NCI-H1105 treated with DMSO at 0.1 percent for 48 hours (cell line): ENCODE measurements at places on chromosomes 7 and 10.
A peak's percentile ranks its signal among the peaks of the same experiment; 100 is the strongest.

DNA sequence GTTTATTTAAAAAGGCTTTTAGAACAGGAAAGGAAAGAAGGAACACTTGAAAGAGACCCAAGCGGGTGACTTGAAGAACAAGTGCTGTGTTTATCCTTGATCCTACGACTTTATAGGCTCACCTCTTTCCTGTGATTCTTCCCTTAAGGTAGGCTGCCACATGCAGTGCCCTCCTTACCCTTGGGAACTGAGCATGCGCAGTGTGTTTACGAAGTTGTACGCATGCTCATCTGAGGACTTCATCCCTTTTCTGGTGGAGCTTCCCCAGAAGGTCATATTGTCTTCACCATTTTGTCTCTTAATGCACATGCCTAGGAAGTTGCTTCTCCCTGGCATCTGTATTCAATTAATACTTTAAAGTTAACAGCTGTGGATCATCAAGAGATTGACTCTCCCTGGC lies 49.9 kb upstream of the VOPP1 start:
- DNase-seq, result no peak

GRCh38 chr7:129271500-129272355 lies 46.9 kb downstream of the AHCYL2 start:
- peak; percentile 52 for DNase-seq

- no peak for DNase-seq
Observed at GRCh38 chr10:6161921-6162320, 40.8 kb upstream of the PFKFB3 start.

GRCh38 chr7:155252444-155252887 lies 45.2 kb upstream of the INSIG1 start:
- DNase-seq, result no peak

- no peak for DNase-seq
Observed at GRCh38 chr7:64905133-64905532, 2.1 kb downstream of the ZNF273 start.

- DNase-seq, result no peak
Observed at GRCh38 chr7:80629023-80629422, 9.4 kb upstream of the CD36 start.

- DNase-seq, result peak; percentile 33
Observed at GRCh38 chr10:132248455-132249225, 59.1 kb downstream of the STK32C start.

- no peak for DNase-seq
Observed at GRCh38 chr10:96565774-96566173, 21.0 kb downstream of the TM9SF3 start.

DNA sequence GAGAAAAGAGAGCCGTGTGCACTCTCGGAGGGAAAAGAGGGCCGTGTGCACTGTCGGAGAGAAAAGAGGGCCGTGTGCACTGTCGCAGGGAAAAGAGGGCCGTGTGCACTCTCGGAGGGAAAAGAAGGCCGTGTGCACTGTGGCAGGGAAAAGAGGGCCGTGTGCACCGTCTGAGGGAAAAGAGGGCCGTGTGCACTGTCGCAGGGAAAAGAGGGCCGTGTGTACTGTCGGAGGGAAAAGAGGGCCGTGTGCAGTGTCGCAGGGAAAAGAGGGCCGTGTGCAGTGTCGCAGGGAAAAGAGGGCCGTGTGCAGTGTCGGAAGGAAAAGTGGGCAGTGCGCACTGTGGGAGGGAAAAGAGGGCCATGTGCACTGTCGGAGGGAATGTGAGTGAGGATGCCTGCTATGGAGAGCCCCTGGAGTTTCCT lies 188.7 kb downstream of the DNAJB6 start:
- DNase-seq, result no peak

GRCh38 chr7:39951226-39952194 lies 1.5 kb downstream of the CDK13 start:
- DNase-seq, result peak; percentile 58

GRCh38 chr10:129501652-129502436 lies 34.8 kb downstream of the MGMT start:
- DNase-seq, result peak; percentile 22

DNA sequence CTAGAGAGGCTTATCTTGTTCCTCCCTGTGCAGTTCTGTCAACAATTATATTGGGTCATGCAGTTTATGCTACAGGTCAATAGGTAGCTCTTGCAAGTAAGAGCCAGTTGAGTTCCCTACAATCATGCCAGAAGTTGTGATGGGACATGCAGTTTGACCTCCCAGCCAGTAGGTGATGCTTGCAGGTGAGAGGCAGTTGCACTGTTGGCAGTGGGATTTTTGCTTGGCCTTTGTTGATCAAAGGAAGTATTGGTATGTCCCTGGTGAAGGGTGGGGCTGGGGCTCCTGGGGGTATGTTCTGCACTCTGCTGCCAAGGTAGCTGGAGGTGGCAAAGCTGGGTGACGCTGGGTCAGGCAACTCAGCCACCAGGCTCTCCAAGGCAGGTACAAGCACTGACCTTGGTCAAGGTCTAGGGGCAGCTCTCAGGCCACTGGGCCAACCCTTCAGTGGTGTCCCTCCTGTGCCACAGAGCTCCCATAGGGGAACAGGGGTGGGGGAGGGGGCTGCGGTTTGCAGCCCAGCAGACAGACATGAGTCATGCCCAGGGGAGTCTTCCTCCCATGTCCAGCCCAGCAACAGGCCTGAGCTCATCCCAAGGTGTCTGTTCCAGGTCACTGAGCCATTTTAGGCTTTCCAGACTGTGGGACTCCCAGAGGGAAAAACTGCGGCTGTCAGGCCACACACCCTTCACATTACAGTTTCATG lies 43.3 kb downstream of the MEOX2 start:
- no peak for DNase-seq

- no peak for DNase-seq
Observed at GRCh38 chr10:24414597-24414996, 205.7 kb downstream of the KIAA1217 start.
